ENCODE measurements at places on chromosomes 2 and 18.

DNA sequence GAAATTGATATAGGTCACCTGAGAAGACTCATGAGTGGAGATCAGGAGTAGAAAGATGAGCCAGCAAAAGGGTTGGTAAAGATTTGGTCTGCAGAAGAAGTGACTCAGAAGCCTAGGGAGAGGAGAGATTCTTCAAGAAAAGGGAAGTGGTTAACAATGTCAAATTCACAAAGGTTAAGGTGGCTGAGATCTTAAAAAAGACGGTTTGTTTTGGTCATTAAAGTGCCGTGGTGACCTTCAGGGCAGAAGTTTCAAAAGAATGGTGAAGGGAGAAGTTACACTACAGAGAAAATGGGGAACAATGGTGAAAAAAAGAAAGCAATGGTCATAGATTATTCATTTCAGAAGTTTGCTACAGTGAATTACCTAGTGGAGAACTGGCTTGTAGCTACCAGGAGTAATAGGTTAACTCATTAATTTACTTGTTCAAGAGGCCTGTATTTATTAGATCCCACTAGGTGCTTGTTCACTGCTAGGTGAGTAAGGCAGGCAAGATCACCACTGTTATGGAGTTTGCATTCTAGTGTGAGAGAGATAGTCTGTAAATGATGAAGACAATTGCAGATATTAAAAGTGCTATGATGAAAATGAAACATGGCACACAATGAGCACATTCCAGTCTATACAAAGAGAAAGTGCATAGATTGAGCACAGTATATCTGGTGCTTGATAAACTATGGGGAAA, 43.0 kb downstream of the FBXO48 start:
- no peak for DNase-seq

- DNase-seq, result no peak
Measured at GRCh38 chr2:146954544-146954943, 890.3 kb upstream of the ACVR2A start.

GRCh38 chr2:220795705-220796104, 776.4 kb downstream of the EPHA4 start:
- DNase-seq, result no peak

DNA sequence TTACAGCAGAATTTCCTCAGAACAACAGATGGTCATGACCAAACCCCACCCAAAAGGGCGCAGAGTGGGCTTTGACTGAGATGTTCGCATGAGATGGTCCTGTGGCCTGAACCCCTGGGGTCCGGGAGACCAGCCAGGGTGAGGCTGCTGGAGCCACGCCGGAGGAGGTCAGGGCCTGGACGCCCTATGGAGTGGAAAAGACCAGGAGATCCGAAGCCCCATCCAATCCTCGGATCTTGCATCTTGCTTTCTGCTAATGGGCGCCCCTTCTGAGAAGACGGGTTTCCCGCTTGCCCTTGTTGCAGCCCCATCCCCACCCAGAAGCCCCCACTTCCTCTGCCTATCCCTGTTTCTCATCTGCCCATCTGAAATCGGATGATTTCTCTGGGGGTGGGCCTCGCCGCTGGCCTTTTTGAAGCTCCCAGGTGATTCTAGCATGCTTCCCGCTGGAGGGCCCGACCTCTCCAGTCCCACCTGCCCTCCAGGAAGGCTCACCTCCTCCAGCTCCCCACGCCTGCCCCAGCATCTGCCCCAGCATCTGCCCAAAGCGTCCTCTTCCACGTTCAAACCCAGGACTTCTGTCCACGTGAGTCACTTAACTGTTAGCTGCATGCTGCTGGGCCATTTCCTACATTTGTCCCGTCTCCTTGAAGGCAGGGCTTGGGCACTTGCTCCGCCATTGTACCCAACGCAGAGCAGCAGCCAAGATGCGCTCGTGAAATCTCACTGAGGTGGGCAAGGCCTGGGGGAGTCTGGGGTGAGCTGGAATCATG, 4.3 kb upstream of the CNDP1 start:
- no peak for DNase-seq

GRCh38 chr2:190626641-190627210, 22.2 kb upstream of the NAB1 start:
- no peak for DNase-seq

DNA sequence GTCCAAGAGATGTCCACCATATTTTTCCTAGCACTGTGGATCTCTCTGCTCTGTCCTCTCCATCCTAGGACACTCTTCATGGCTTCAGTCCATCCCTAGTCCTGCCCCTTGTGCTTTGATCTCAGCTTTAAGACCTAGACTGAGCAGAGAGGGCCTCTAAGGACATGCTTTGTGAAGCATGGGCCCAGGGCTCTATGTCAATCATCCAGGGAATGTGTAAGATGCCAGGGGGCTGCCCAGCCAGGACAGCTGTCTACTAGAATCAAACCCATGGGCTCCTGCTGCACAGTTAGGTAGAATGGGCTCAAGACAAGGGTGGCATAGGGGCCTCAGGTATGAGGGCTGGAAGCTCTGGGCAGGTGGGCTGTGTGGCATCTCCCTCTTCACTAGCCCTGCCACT, 24.9 kb downstream of the TET3 start:
- DNase-seq, result no peak

DNA sequence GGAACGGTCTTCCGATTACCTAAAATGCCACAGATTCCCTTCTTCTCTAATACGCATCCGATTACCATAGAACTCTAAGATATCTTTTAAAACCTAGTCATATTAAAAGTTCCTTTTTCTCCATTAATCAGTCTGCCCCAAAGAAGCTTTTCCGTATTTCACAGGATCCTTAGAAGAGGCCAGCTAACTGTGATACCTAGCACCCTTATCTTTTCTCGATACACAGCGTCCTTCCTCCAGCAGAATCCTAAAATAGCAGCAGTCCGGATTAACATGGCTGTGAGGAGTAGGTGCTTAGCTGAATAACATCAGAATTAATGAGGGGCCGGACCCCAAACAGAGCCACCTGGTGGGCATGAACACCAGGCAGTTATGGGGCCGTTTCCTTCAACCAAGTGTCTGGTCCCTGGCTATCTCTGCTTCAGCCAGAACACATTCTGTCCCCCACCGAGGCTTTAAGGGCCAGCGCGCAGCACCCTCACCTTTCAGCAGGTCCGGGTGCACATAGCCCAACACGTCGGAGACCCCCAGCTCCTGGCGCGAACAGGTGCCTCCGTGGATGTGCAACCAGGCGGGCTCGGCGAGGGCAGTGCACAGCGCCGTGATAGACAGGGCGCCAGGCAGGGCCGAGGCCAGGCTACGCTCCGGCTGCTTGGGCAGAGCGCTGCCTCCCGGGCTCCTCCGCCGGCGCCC, 995 bp downstream of the TMEM127 start:
- peak; percentile 17 for DNase-seq

GRCh38 chr18:64271246-64271645, 122.4 kb upstream of the LINC00305 start:
- no peak for DNase-seq

DNA sequence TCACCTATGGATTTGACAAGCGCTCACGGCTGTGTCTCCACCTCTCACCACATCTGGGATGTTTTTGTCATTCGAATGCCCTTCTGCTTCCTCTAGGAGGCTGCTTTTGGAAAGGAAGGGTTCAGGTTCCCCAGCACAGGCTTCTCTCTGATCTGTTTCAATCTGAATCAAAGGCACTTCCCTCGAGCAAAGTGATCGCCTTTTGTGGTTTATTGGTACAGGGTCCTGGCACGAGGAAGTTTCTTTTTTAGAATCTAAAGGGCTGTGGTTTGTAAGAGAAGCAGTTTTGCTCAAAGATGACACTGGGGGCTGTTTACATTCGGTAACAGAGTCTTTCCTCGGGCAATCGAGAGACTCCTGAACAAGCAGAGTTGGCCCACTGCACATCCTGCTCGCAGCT, 145.0 kb downstream of the DAW1 start:
- no peak for DNase-seq

- DNase-seq, result no peak
Measured at GRCh38 chr2:177489719-177490301, 97.2 kb downstream of the AGPS start.

DNA sequence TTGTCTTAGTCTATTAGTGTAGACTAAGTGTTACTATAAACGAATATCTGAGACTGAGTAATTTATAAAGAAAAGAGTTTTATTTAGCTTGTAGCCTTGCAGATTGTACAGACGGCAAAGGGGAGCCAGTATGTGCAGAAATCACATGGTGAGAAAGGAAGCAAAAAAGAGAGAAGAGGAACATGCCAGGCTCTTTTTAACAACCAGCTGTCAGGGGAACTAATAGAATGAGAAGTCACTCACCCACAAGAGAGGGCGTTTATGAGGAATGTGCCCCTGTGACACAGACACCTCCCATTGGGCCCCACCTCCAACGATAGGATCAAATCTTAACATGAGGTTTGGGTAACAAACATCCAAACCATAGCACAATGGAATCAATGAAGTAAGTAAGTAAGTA, 20.6 kb upstream of the ZNF804A start:
- no peak for DNase-seq

GRCh38 chr2:10373931-10374330, 71.2 kb downstream of the HPCAL1 start:
- no peak for DNase-seq

GRCh38 chr2:241248897-241249296, 60.4 kb downstream of the ANO7 start:
- no peak for DNase-seq

- no peak for DNase-seq
Measured at GRCh38 chr18:43916984-43917383, 639.7 kb upstream of the SYT4 start.

All from hypothalamus (tissue), 51 donors.